ENCODE measurements at places on chromosomes 4 and X.

GRCh38 chr4:35105486-35105885, 1138.8 kb downstream of the ARAP2 start:
- DNase-seq = no peak

GRCh38 chr4:180698550-180699195, 1544.5 kb upstream of the TENM3 start:
- DNase-seq = no peak

DNA sequence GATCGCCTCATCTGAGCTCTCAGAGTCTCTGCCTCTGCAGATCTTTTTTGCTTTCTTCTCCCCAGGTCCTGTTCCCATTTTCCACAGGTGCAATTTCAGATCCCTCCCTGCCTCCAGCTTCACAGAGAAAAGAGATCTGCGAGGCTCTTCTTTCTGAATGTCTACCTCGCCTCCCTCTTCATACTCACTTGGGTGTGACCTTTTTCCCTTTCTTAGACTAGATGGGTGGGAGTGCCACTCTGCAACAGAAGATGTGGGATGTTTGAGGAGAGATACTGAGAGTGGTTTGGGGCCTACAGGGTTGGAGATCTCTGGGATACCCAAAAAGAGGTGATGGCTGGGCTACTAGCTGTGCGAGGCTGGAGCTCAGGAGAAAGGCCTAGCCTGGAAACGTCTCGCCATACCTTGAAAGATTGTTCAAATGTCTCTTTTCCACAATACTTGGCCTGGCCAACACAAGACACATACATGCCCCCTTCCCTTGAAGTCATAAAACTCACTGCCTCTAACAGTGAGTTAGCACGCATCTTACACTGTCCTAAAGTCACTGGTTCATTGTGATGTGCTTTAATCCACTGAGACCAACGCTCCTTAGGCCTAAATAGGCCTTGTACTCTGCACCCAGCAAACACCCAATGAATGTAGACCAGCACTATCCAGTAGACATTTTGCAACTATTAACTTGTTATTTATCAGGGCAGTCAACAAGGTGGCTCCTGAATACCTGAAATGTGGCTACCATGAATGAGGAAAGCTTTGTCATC, 33.6 kb downstream of the IRF2 start:
- no peak for DNase-seq

- DNase-seq = no peak
Observed at GRCh38 chrX:46686003-46686645, 72.8 kb downstream of the SLC9A7 start.

GRCh38 chr4:2572076-2572475, 35.6 kb downstream of the FAM193A start:
- DNase-seq = no peak

- no peak for DNase-seq
Observed at GRCh38 chrX:125004799-125005198, 314.9 kb upstream of the TEX13C start.

Measured in stimulated activated effector memory CD8-positive, alpha-beta T cell treated with anti-CD3 and anti-CD28 coated beads, Interleukin-12 subunit alpha, Interleukin-12 subunit beta, amount 100 ng/mL, for 72 hours (primary cell).